Colonic mucosa (tissue), 4 donors: ENCODE measurements at places on chromosomes 11 and 22.

GRCh38 chr11:20397281-20397680 is 9.8 kb downstream of the PRMT3 start:
- no peak for DNase-seq

- no peak for DNase-seq
Observed at GRCh38 chr11:12938590-12939247, 70.4 kb upstream of the RASSF10 start.

DNA sequence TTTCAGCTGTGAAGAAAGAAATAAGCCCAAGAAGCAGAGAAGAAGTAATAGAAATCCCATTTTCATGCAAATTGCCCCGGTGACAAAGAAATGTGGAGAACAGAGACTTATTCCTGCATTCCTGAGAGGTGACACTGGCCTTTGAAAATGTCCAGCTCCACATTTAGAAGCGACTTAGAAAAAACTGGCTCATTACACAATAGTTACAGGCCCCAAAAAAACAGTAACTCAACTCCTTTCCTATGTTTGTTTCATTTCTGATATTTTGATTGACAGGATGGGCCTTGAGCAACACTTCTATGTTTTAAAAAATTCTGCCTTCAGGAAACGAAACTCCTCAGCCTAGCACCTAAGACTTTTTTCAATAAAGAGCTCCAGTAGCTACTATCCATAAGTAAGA is 726.9 kb upstream of the TENM4 start:
- no peak for DNase-seq

- DNase-seq, result peak; percentile 59
Observed at GRCh38 chr22:39471381-39472141, 14.7 kb downstream of the MGAT3 start.

- no peak for DNase-seq
Observed at GRCh38 chr11:78647986-78648875, 73.6 kb upstream of the NARS2 start.

DNA sequence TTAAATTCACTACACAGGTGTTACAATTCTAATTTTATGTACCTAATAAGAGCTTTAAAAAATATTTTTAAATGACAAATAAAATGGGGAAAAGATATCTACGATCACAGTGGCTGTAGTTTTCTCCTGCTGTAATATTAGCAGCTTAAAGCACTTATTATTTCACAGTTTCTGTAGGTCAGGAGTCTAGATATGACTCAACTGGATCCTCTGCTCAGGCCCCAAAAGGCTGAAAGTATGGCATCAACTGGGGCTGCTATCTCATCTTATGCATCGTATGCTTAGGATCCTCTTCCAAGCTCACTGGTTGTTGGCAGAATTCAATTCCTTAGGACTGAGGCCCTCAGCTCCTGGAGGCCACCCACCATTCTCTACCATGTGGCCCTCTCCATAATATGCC is 12.8 kb downstream of the FBXO3 start:
- no peak for DNase-seq

- peak; percentile 90 for DNase-seq
Observed at GRCh38 chr11:62553080-62553838, 6.7 kb upstream of the AHNAK start.

DNA sequence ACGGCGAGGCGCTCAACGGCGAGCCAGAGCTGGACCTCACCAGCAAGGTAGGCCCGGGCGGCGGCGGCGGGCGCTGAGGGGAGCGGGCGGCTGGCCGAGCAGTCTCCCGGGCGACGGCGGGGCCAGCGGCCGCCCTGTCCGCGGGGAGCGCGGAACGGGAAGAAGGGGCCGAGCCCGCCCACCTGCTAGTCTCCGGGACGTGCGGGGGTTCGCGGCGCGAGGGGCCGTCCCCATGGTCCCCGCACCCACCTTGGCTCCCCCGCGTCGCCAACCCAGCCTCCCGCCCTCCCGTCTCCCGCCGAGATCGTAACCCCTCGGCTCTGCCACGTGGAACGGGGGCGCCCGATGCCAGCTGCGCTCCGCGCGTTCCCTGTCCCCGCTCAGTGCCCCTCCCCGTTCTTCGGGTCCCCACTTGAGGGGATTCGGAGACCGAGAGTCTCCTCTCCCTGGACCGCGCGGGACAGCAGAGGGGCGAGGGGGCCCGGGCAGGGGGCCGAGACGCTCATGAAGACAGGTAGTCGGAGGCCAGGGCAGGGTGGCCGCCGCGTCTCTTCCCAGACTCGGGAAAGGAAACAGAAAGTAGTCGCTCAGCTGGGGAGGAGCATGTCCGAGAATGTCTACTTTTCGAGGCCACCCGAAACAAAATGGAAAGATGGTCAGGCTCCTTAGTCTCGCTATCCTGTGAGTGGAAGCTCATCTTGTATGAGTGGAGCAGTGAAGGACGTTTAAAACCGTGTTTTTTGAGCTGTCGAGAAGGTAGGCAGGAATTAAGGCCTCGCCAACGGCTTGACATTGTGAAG is 557 bp downstream of the GTPBP1 start:
- peak; percentile 63 for DNase-seq
